Smooth muscle cell of the brain vasculature (primary cell): ENCODE measurements at places on chromosomes 6 and 20.

DNA sequence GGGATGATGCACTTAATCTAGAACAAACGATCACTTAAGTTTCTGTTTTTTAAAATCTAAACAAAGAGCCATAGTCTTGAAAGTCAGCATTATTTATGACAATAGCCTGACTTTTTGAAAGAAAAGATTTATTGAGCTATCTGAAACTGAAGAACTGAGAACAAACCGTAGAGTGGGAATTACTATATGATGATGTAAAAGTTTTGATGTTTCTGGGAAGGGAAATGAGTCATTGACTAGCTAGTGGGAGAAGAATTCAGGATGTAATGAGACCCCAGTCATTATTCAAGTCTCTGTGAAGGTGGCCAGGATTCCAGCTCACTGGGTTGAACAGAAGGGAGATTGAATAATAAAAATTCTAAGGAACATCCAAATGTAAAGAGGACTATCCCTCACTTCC is 83.4 kb upstream of the FABP7 start:
- peak; percentile 39 for DNase-seq

DNA sequence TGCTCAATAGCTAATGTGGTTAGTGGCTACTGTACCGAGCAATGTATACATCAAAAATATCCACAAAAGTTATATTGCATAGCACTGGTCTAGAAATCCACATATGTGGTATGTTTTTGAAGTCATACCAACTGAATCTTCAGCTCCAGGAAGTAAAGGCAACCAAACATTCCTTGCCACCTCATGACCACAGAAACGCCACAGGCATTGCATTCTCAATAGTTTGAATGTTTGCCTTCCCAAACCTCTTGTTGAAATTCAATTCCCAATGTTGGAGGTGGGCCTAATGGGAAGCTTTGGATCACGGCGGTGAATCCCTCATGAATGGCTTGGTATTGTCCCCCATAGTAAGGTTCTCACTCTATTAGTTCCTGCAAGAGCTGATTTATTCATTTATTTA is 18.2 kb upstream of the ZNF391 start:
- DNase-seq, result no peak

DNA sequence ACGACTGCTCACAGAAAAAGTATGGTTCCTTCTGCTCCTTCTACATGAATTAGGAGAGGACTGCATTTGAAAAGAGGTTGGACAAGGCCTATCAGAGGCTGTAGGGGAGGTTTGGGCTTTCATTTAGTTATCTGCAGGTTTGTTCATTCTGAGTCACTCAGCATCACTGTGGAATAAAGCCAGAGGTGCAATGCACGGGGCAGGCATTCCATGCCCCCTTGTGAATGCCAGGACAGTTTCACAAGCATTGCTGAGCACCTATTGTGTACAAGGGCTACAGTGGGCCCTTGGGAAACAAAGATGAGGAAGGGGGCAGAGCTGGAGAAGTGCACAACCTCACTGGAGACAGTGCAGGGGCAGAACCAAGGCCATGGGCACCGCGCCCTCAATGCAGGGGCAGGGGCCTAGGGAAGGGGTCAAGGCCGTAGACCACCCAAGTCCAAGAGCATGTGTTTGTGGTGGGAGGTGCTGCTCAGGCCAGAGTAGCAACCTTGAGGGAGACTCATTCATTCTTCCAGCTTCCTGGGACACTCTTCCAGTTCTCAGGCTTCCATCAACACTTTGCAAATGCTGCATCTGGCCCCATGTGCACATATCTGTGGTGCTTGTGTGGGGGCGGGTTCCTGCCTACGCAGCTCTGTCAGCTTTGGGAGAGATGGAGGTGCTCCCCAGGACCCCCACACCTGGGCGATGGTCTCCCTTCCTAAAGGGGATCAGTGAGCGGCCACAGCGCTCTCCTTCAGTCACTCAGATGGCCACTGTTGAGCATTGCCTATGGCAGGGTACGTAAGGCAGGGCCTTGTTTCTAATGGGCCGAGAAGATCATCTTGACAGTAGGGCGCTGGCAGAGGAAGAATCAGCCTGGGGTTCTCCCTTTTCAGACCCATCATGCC is 204.5 kb downstream of the SYNDIG1 start:
- DNase-seq, result no peak

GRCh38 chr20:63234693-63235398 is 859 bp upstream of the BIRC7 start:
- DNase-seq, result no peak

DNA sequence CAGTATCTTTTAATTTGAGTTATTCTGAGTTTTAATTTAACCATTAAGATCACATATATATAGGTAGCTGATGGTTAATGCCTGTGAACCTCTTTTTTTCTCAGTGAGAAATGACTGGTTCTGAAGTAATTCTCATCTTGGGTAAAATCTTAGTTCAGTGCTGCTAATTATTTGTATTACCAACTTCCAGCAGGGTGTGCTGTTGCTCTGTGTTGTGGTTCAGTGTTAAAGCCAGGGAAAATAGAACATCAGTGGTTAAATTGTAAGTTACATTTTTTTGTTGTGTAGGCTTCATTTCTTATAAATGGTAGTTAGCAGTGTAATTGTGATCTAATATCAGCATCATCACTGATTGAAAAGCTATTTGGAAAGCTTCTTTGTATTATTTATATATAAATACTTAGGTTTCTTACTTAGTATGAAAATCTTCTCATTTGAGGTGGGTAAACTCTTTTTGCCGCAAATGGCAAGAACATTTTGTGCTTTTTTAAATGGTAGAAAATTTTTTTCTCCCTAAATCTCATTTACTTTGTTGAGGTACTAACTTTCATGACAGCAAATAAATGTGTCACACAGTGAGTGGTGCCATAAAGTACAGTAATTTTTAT is 43.7 kb downstream of the CDC5L start:
- DNase-seq, result peak; percentile 50

DNA sequence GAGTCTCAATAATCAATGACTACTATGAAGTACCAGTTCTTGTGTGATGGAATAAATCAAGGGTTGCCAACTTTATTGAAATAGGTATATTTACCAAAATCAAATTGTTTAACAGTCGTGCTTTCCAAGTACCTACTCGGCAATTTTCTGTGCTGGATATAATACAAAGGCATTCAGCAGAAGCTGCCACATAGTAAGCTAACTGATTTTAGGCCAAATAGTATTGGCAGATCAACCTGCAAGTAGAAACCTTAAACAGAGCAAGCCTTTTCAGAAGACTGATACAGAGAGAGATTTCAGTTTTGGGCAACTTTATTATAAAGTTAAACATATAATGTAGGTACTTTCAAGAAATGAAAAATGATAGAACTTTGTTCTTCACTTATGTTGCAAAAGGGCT is 174.6 kb downstream of the ASCC3 start:
- DNase-seq, result no peak

- DNase-seq, result no peak
Measured at GRCh38 chr20:46221256-46221833, 87.0 kb downstream of the CDH22 start.

DNA sequence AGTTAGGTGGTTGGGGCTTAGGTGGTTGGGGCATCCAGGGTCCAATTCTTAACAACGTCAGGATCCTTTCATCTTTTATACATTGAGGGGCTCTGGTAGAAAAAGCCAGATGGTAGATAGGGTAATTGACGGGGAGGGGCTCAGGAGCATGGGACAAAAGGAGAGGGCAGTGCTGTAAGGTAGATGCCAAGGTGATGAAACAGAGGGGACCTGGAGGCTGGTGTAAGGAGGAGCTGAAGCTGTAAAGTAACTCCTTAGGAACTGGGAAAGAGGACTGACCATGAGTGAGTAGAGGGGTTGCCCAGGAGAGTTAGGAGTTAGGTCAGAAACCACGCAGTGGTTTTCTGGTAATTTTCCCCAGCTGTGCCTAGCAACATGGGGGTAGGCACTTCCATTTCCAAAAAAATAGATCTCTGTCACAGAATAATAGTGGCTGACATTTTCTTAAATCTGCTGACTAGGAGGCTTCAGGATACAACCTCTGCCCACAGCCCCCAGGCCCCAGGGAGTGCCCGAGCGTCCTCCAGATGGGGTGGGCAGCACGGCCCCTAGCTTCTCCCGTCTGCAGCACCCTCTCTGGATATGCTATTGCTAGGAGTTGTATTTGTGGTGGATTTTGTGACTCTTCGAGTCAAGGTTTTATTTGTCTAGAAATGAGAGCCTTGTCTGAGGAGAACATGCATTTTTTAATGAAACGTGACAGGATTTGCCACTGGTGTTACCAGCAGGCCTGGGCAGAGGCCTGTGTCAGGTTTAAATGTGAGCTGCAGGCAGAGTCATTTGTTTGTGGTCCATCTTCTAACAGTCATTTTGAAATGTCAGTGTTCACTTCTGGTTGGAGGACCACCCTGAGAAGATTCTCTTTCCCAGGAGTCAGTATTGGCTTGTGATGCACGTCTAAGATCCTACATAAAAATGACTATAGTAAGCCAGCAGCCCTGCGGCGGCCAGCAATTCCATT is 44.6 kb downstream of the TULP4 start:
- DNase-seq, result no peak

DNA sequence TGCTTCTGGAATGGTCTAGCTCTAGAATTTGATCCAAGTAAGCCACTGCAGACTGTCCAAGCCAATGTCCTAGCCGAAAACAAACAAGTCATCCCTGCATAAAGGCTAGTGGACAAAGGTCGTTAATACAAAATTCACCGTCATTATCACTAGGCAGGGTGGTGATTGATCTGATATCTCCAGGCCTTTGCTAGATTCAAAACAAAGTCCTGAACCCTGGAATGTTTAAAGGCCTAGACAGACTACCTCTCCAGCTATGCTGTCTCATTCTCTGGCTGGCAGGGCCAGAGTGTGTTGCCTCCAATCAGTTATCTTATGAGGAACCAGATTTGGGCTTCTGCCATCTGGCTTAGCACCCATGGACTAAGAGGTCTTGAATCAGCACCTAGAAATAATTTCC is 38.3 kb downstream of the MAP7 start:
- DNase-seq, result no peak

DNA sequence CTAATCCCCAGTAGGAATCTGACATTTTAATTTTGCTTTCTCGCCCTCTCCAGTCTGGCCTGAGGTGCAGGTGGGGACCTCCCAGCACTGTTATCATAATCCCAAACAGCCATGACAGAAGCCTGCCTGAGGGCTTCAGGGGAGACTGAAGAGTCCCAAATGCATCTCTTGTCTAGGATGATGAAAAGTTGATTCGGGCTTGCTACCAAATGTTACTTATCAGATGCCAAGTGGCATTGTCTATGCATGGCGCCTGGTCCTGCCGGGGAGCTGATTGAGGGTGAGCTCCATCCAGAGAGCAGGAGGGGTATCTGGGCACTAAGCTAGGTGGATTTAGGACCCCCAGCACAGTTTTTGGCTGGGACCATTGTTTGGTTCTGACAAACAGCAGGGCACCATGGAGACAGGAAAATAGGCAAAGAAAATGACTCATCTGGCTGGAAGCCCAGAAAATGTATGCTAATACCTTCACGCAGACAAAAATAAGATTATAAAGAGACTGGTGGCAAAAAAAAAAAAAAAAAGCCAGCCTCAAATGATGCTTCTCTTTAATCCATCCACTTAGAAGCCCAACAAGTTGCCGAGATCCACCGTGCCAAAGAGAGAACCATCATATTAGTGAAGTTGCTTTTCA is 513.7 kb upstream of the SULF2 start:
- peak; percentile 86 for DNase-seq

GRCh38 chr6:42347456-42347855 is 104.3 kb downstream of the TRERF1 start:
- no peak for DNase-seq

- DNase-seq, result no peak
Measured at GRCh38 chr6:137489046-137490005, 4.9 kb downstream of the OLIG3 start.

DNA sequence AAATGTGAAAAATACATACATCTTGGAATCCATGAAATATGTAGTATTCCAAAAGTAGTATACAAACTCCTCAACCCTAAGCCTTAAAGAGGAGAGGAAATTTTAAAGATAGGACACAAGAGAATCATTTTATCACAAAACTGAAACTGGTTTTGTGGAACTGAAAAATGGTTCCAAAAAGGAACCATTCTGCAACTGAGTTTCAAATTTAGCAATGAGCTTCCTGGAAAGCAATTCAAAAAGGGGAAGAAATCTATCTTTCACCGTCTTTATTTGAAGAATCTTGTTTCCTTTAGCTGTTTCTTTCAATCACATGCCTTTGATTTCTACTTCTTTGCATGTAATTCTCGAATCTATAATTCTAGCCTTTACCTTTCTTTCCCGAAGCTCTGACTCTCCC is 32.2 kb upstream of the LAMP5 start:
- DNase-seq, result no peak

DNA sequence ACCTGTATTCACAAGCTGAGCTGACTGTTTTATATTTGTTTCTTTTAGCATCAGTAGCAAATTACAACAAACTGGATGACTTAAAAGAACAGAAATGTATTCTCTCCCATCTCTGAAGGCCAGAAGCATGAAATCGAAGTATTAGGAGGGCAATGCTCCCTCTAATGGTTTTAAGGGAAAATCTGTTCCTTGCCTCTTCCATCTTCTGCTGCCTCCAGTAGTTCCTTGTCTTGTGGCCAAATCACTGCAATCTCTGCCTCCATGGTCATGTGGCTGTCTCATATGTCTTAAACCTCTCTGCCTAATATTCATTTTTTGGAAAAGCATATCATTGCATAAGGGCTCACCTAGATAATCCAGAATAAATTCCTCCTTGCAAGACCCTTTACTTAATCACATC is 25.2 kb upstream of the ASCC3 start:
- no peak for DNase-seq

DNA sequence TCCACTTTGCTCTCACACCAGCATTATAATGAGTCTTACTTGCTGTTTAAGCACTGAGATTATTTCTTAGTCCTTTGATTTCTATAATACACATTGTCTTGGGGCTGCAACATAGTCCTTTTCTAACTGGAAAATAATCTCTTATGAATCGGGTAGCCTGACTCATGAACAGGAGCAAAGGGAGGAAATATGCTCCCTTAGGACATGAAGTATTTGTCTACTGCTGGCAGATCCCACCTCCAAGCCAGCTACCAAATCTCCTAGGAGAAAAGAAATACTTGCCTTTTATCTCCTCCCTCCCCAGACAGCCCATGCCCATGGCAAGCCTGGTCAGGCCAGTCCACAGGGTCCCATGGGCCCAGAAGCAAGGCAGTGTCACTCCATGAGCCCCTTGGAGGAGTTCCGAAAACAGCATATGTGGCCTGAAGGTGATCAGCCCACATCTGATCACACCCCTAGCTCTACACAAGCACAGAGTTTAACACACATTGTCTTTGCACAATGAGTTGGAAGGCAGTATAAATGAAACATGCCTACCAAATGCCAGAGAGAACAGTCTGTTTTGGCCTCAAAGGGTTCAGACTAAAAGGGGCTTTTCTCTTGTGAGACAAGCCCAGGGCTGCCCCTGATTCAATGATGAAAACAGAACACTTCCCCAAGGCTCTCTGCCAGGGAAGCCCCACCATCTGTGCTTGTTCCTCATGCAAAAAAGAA is 37.1 kb upstream of the SLC4A11 start:
- no peak for DNase-seq
